Astrocyte of the cerebellum (primary cell): ENCODE measurements at places on chromosomes 2 and 18.

DNA sequence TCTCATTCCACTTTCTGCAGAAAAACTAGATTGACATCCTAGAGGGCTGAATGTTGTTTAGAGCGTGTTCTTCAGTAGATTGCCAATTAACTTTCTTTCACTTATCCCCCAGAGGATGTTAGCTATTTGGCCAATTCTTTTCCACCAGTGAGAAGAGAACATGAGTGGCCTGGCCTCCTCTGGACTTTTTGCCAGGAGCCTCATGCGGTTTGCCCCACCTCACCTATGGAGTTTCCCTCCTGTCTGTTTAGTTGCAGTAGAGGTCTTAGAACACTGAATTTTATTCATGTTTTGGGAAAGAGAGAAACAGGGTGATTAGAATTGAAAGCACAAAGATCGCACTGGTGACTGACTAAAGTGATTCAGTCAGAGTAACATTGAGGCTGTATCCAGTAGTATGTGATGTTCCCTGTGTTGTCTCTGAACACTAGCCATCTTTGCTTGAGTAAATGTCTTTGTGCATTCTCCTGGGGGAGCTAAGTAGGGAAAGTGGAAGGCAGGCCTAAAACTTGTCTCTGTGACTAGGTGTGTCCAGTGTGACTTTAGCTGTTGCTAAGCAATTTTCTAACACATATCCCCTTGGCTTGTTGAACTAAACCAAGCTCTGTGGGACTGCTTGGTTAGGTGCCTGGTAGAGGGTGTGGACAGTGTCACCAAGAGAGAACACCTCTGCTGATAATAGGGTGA is 34.0 kb downstream of the UGP2 start:
- DNase-seq, result no peak

GRCh38 chr18:39825485-39826150 is 2129.4 kb upstream of the PIK3C3 start:
- DNase-seq, result no peak

- DNase-seq, result peak; percentile 19
Observed at GRCh38 chr2:36329251-36329650, 26.3 kb upstream of the CRIM1 start.

GRCh38 chr18:56200381-56200911 is 437.9 kb downstream of the TXNL1 start:
- DNase-seq, result peak; percentile 13

DNA sequence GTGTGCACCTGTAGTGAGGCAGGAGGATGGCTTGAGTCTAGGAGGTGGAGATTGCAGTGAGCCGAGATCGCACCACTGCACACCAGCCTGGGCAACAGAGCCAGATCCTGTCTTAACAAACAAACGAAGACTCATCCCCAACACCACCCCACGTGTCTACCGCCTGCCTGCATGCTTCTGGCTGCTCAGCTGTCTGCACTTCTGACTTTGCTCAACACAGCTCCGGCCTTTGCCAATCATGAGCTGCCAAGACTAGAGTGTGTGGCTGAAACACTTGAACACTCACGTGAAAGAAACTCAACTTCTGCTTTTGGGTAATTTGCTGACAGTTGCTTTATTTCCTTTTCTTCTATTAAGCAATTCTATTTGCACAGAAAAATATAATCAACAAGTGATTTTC is 32.1 kb upstream of the SP3 start:
- DNase-seq, result no peak

GRCh38 chr2:64092502-64092901 is 51.7 kb downstream of the PELI1 start:
- DNase-seq, result no peak

GRCh38 chr18:35137632-35138031 is 96.4 kb downstream of the MAPRE2 start:
- DNase-seq, result no peak
